ENCODE measurements at places on chromosomes 12 and 14. TPM values are rescaled to one million over a fixed set of nuclear protein-coding genes. Genes with fewer than 3 reads are reported as not detected.

The MIP gene
- not detected for total RNA-seq

The TMEM19 gene
- 31.9 TPM for total RNA-seq

The HNF1A gene
- not detected for total RNA-seq

The MMP17 gene
- total RNA-seq = 16.4 TPM

The INHBC gene
- not detected for total RNA-seq

The GARIN6 gene
- not detected for total RNA-seq

The SERPINA1 gene
- not detected for total RNA-seq

The PPP4R4 gene
- 0.85 TPM for total RNA-seq

The METAP2 gene
- total RNA-seq = 74.9 TPM

The CCDC184 gene
- 0.28 TPM for total RNA-seq

The NRL gene
- 0.45 TPM for total RNA-seq

The SLCO1B1 gene
- not detected for total RNA-seq

The MYL6B gene
- total RNA-seq = 94.6 TPM

The LMO3 gene
- under 0.01 TPM for total RNA-seq

The GNPNAT1 gene
- 36.6 TPM for total RNA-seq

The PLEKHD1 gene
- under 0.01 TPM for total RNA-seq

The SLC17A8 gene
- not detected for total RNA-seq

The RNASE2 gene
- total RNA-seq = not detected

The SERPINA12 gene
- total RNA-seq = not detected

The PTCSC3 gene
- total RNA-seq = not detected

The TOMM20L gene
- not detected for total RNA-seq

The SPRING1 gene
- 22.7 TPM for total RNA-seq

The POU6F1 gene
- 0.99 TPM for total RNA-seq

The SSPN gene
- 0.27 TPM for total RNA-seq

The PMCH gene
- total RNA-seq = 0.09 TPM

The SYNDIG1L gene
- not detected for total RNA-seq
